ENCODE measurements at places on chromosomes 12 and 14.

DNA sequence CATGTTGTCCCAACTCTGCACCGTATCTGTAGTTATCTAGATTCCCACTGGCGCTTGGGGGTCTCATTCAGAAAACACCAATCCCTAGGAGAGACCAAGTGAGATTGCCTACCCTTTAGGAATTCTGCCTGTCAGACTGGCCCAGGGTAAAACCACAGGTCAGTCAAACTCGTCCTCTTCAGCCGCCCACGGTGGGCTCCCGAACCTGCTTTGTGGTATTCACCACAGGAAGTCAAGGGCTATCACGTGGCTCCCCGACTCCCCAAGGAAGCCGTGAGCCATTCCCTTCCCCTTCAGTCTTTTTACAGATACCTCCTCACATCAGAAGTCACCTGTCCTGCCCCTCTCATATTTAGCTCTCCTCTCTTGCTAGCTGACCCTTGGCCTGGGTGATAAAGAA lies 159.9 kb downstream of the EGLN3 start:
- no peak for DNase-seq

GRCh38 chr12:17949558-17950141 lies 140.3 kb downstream of the RERGL start:
- no peak for DNase-seq

DNA sequence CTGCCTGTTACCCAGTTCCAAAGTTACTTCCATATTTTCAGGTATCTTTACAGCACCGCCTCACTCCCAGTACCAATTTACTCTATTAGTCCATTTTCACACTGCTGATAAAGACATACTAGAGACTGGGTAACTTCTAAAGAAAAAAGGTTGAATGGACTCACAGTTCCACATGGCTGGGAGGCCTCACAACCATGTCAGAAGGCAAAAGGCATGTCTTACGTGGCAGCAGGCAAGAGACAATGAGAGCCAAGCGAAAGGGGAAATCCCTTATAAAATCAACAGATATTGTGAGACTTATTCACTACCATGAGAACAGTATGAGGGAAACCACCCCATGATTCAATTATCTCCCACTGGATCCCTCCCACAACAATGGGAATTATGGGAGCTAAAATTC lies 9.8 kb downstream of the AREL1 start:
- DNase-seq, result no peak

GRCh38 chr12:80847575-80847974 lies 90.2 kb downstream of the LIN7A start:
- DNase-seq, result no peak

GRCh38 chr12:26461776-26462175 lies 266.4 kb downstream of the SSPN start:
- DNase-seq, result no peak

DNA sequence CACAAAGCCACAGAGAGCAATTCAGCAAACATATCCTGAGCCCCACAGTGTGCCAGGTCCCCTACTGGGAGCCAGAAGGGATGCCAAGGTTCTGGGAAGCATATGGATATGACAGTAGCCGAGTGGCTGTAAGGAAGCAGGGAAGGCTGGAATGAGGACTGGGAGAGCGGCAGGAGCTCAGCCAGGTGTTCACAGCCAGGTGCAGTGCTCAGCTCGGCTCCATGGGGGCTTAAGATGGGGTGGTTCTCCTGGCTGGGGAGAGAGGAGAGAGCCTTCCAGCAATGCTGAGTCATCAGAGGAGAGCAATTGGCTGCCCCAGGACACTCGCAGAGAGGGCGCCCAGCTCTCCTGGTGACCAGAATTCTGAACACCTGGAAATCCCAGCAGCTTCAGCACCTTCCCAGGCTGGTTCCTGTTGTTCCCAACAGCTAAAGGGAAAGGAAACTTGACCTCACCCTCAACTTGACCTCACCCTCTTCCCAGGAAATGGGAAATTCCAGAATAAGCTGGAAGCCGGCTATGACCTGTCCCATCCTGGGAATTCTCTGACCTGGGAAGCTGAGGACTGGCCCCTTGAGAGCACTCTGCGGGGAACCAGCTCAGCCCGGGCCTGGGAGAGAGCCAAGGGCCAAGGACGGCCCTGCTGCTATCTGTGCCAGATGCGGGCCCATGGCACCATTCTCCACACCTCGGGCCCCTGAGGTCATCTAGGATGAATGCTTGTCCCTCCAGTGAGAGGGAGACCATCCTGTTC lies 34.6 kb downstream of the SLC6A12 start:
- no peak for DNase-seq

GRCh38 chr12:52007158-52007921 lies 594 bp downstream of the TAMALIN start:
- DNase-seq, result peak; percentile 39

DNA sequence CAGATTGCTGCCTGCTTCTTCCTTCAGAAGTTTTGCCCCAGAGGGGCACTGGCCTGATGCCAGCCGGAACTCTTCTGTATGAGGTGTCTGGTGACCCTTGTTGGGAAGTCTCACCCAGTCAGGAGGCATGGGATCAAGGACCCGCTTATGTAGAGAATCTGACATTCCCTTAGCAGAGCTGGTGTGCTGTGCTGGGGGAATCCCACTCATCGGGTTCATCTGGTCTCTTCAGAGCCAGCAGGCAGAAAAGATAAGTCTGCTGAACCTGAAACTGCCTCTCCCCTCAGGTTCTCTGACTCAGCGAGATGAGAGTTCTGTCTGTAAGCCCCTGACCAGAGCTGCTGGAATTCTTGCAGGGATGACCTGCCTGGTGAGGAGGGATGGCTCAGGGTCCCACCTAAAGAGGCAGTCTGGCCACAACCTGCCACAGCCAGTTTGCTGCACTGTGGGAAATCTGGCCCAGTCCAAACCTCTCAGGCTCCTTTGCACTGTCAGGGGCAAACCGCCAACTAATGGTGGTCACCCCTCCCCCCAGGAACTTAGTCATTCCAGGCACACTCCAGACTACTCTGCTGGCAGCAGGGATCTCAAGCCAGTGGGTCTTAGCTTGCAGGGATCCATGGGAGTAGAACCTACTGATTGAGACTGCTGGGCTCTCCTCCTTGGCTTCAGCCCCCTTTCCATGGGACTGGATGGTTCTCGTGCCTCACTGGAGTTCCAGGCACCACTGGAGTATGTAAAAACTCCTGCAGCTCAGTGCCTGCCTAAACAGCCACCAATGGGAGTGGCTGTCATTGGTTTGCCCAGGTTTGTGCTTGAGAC lies 4.1 kb downstream of the CLEC2D start:
- DNase-seq, result peak; percentile 59

DNA sequence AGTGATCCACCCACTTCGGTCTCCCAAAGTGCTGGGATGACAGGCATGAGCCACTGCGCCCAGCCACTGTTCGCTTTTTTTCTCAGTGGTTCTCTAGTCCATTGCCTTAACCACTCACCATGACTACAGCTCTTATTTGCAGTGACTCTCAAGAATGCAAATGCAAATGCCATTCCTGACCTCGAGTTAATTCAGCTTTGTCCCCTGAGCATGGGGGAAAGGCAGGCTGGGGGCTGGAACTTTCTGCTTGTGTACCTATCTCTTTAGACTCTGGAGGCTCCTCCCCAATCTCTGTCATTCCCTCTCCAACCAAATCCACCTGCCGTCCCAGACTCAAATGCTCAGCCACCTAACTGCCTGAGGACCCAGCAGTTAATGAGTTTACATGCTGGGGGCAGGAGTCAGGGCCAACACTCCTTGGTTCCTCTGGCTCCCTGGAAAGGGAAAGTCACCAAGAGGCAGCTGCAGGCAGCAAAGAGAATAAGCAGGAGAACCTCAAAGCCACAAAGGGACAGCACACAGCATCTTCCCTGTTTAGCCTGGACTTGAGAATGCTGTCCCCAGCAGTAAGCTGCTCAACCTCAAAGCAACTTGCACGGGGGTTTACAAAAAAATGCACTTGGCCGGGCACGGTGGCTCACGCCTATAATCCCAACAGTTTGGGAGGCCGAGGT lies 5.3 kb upstream of the HNF1A start:
- no peak for DNase-seq

DNA sequence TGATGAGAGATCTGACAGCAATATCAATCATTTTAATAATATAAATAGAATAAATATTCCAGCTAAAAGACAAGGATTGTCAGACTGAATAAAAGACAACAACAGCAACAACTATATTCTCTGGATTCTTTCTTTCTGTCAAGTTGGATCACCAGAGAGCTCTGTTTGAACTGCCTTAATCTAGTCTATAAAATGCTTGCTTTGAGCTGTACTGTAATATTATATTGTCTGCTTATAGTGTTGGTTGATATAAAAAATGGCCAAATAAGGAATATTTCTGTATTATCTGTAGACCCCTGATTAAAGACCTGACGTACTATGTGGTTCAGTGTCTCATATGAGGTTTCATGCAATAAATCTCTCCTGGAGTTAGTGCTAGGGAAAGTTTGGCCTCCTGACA lies 46.3 kb upstream of the CSRP2 start:
- no peak for DNase-seq

DNA sequence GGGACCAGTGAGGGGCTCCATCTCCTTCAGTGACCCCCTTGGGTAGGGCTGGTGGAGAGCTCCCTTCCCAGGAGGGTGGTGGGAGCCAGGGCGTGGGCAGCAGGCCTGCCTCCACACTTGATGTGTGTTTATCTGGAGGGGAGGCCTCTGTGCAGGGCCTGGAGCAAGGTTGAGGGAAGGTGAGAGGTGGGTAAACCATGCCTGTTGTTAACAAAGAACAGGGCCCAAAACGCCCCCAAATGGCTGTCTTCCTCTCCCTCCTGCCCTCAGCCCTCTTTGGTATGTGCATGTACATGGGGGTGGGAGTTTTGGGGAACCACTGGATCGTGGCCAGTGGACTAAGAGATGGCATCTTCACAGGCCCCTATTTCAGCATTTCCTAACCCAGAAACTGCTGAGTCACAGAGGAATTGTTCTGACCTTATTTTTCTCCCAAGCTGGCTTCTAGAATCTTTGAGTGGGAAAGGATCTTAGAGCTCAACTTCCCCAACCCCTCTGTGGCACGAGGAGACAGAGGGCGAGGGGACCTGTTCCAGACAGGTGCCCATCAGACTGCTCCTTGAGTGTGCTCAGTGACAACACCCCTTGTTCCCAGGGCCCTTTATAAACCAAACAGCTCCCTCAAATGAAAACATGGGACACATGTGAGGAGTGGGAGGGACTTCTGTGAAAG lies 3.6 kb downstream of the SLC48A1 start:
- no peak for DNase-seq

DNA sequence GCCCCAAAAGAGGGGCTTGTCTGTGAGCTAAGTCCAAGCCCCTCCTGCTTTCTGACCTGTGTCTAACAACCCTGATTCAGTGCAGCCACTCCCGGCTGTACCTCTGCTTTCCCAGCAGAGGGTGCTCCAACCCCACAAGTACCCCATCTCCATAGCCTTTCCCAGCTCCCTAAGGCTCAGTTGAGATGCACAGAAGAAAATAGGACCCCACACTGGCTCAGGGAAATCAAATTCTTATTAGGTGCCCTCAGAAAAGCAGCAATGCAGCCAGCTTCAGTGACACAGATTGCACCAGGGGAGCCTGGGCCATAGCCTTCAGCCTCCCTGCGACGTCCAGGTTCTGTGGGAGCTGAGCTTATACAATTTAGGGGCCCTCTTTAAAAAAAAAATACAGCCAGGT lies 49.9 kb downstream of the LRRC74A start:
- peak; percentile 54 for DNase-seq

GRCh38 chr14:52551696-52552062 lies 626 bp downstream of the TXNDC16 start:
- peak; percentile 12 for DNase-seq

DNA sequence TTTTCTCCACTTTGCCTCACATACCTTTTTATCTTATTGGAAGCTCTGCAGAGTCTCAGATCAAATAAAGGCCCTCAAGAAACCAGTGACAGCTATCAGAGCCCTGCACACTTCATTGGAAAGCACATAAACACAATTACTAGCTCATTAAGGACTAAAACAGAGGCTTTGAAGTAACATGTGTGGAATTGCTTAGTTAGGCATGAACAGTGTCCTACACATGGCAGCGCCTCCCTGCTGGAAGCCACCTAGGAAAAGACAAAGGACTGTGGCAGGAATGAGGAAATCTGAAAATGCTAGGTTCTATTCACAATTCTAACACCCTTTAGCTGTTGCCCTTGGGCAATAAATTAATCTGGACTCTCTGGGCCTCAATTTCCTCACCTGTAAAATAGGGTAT lies 89.4 kb downstream of the SUDS3 start:
- DNase-seq, result no peak

- no peak for DNase-seq
Observed at GRCh38 chr12:110821917-110822316, 24.9 kb upstream of the CCDC63 start.

- DNase-seq, result peak; percentile 67
Observed at GRCh38 chr14:91872517-91873470, 5.5 kb upstream of the TC2N start.

DNA sequence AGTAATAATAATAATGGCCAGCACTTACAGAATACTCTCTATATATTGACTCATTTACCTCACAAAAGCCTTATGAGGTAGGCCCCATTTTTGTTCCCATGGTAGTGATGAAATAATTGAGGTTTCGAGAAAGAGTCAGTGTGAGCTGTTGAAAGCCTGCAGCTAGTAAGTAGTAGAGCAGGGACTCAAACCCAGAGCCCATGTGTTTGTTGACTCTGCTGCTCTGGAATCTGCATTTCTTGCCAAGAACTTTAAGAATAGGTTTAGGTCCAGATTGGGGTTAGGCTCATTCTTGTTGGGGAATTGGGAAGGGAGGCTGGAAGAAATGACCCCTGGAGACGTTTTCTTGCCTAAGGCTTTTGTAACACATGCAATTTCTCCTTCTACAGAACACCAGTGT lies 27.9 kb downstream of the DYRK4 start:
- no peak for DNase-seq

DNA sequence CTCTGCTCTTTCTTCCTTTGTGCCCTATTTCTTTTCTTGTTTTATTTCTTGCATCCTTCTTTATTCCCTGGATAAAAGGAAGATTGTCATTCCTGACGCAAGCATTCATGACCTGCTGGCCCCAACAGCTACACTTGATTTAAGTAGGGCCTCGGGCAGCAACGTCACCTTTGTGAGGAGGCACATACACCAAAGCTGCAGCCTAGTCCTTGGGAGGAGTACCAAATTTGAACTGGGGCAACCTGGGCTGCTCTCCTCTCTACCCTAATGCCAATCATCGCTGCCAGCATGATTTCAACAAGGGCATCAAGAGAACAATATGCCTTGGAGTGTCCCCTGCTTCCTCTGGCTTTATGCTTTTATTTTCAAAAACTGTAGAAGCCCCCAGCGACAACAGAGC lies 76.4 kb downstream of the C12orf50 start:
- DNase-seq, result no peak

DNA sequence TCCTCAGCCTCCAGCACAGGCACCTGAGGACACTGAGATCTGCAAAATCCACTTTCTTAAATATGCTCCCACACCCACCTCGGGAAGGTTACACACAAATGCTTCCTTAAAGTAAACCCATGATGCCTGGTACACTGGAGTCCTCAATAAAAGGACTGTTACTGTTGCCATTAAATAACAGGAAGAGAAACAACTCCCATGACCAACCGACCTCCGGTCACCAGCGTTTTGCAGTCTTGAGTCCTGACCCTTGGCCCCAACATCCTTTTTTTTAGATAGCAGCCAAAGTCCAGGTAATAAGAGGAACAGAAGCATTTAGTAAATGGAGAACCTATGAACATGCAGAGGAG lies 42.4 kb downstream of the ITPK1 start:
- no peak for DNase-seq

GRCh38 chr14:74240794-74241651 lies 1.8 kb downstream of the VSX2 start:
- no peak for DNase-seq

- no peak for DNase-seq
Observed at GRCh38 chr12:108140501-108140900, 11.4 kb downstream of the WSCD2 start.
